ENCODE measurements at places on chromosomes 5 and 9. TPM values are rescaled to one million over a fixed set of nuclear protein-coding genes. Genes with fewer than 3 reads are reported as not detected.

KLF4 gene
- total RNA-seq: 4.6 TPM

CYLC2 gene
- total RNA-seq: not detected

SLC2A6 gene
- total RNA-seq: 20.6 TPM

SPINK6 gene
- total RNA-seq: not detected

GABBR2 gene
- 153 TPM for total RNA-seq

CARD9 gene
- total RNA-seq: 3.2 TPM

LCN15 gene
- 3.3 TPM for total RNA-seq

KCNV2 gene
- not detected for total RNA-seq

ENTPD8 gene
- total RNA-seq: not detected

MORN5 gene
- total RNA-seq: 5.0 TPM
